ENCODE measurements at places on chromosomes 5 and 9.

DNA sequence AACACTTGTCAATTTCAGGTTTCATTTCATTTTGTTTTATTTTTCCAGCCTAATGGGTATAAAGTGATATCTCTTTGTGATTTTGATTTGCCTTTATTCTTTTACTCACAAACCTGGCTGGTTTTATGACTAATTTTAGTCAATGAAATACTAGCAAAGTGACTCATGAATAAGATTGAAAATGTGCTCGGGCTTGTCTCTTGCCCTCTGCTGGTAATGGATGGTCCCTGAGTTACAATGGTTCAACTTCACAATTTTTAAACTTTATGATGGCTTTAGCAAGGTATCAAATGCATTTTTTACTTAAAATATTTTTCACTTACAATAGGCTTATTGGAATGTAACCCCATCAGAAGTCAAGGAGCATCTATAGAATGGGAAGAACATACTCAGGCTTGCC lies 431.4 kb upstream of the CCNG1 start:
- DNase-seq, result no peak

- DNase-seq, result no peak
These were observed 92.8 kb upstream of the SLC44A1 start for GRCh38 chr9:105151686-105151995.

- no peak for DNase-seq
These were observed 5.5 kb upstream of the GALNT12 start for GRCh38 chr9:98801969-98802371.

GRCh38 chr9:135587658-135588057 lies 26.1 kb downstream of the PAEP start:
- DNase-seq, result no peak

DNA sequence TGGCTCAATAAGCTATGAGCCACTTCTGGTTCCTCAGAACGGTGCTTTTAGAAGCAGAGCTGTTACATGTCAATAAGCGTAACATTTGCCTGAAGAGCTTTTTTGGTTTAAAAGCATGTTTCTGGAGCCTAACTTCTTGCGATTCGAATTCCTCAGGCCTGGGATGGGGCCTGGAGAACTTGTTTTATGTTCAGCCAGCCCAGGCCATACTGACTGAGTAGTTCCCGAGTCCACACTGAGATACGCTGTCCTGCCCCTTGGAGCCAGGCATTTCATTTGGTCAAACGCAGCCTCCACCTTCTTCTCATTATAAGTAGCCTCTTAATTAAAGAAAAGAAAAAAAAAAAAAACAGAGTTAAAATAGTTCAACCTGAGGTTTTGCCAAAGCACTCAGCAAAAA lies 260.6 kb upstream of the ANKRD55 start:
- DNase-seq, result no peak

- DNase-seq, result no peak
These were observed 25.2 kb upstream of the CEMIP2 start for GRCh38 chr9:71793386-71794105.

- no peak for DNase-seq
These were observed 185.7 kb downstream of the ESM1 start for GRCh38 chr5:54799645-54800044.

GRCh38 chr9:127253446-127253845 lies 11.1 kb upstream of the GARNL3 start:
- no peak for DNase-seq

DNA sequence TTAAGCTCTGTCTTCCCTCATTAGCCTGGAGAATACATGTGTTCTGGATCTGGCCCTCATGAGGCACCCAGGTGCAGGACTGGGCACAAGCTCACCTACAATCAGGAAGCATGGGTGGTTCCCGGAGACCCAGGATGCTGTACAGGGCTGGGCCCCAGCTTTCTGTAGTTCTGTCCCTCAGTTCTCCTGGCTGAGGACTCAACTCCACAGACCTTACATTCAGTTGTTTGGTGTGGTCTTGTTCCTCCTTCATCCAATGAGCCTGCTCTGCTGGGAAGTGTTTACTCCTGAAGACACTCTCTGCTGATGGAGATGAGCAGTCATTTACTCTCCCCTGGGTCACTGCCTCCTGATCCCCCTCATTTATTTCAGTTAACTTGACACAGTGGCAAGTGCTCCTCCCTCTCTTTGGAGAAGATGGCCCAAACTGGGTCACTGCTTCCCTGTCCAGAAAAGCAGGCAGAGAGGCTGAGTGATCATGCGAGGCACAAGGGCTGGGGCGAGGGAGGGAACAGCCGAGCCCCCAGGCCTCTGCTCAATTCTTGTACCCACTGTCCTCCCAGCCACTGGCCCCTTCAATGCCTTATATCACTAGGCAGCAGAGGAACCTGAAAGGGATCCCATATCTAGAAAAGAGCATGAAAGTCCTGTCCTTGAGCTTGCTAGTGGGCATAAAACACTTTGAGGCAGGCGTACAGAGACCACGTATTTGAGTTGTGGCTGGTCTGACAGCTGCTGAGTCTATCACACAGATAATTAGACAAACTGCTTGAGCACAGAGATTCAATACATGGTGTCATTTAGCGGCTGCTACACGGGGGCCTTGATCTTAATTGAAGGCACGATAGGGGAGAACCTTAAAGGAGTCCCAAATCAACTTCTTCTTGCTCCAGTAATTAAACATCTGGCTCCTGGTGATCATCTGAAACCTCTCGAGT lies 221.7 kb downstream of the FSTL4 start:
- DNase-seq, result no peak

DNA sequence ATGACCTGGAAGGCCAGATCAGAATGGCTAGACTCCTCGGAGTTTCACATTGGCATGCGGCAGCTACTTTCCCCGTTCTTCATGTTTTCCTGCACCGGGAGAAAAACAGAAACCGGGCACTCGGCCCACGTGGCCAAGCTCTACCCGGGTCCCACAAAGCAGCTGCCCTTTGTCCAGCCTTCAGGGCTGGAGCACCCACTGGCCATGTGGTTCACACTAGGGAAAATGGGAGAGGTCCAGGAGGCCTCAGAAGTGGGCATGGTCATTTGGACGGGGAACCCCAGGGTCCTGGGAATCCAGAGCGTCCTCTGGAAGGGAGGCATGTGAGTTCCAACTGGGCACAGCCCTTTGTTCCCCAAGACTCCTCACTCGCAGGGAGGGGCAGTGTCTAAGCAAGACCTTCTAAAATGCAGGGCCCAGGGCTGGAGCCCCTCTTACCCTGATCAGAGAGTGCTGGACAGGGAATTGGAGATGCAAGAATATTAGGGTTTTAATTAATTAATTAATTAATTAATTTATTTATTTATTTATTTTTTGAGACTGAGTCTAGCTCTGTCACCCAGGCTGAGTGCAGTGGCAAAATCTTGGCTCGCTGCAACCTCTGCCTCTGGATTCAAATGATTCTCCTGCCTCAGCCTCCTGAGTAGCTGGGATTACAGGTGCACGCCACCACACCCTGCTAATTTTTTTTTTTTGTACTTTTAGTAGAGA lies 97.2 kb upstream of the CPEB4 start:
- DNase-seq, result no peak

DNA sequence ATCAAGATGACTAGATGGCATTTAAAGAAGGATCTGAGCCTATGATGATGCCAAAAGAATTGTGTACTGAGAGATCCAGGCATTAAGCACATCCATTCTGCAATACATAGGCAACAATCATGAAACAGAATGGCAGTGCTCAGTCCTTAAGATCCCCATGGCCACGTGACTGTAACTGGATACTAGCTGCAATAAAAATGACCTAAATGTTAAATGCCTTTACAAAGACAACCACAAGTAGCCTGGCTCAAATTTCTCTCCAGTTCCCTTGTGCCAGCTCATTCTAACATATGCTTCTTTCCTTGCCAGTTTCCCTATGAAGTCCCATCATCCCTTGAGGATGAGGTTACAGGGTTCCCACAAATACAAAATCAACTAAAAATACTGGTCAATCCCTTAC lies 148.3 kb upstream of the GHR start:
- DNase-seq, result no peak

DNA sequence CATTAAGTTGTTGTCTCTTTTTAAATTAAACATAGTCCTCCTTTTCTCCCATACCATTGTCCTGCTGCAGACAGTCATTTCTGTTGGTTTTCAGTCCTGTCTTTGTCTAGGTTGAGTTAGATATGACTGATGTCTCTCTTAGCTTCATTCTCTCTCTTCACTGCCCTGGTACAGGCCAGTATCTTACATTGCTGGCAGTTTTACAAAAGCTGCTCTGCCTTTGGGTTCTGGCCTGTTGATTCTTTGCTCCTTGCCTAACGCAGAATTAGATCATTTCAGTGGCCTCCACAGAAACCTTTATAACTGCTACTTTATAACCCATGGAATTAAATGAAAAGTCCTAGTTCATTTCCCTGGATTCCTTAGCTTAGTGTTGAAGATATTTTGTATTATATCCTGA lies 33.7 kb downstream of the GPR21 start:
- DNase-seq, result no peak

DNA sequence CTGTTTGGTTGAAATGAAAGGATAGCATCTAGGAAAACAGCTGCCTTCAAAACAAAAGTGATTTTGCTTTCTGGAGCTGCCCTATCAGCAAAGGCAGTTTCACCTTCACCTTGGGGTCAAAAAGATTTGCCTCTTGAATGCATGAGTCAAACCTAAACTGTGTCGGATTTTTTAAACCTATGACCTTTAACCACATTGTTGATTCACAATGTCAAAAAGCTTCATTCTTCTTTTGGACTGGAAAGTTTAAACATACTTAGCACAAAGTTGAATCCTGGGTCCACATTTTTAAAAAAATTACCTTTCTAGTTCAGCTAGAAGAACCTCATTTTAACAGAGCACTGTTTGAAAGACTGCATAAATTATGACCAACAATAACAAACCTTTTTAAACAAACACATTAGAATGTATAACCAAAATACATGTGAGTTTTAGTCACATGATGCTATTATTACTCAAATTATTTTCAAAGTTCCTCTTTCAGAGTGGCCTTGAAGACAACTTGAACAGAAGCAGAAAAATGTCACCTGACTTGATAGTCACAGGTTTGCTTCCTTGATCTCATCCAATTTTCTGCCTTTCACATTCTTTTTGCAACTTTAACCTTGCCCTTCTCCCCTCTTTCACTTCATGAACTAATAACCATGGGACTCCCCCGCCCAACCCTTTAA lies 109.7 kb upstream of the LHFPL2 start:
- DNase-seq, result no peak

GRCh38 chr9:123011878-123012528 lies 21.5 kb upstream of the GPR21 start:
- DNase-seq, result no peak

DNA sequence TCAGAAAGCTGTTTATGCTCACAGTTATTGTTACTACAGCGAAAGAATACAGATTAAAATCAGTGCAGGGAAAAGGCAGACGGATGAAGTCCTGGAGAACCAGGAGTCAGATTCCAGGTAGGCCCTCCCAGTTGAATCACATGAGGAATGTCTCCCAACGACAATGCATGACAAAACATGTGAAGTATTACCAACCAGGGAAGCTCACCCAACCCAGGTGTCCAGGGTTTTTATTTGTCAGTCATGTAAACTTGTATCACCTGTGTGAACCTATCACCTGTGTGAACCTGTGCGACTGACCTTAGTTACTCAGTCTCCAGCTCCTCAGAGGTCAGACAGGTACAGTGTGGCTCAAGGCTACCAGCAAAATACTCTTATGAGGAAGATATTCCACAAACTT lies 63.9 kb downstream of the KIAA1958 start:
- no peak for DNase-seq

GRCh38 chr9:134766587-134766986 lies 114.0 kb upstream of the FCN2 start:
- DNase-seq, result no peak

GRCh38 chr5:9222054-9222976 lies 323.6 kb downstream of the SEMA5A start:
- no peak for DNase-seq

DNA sequence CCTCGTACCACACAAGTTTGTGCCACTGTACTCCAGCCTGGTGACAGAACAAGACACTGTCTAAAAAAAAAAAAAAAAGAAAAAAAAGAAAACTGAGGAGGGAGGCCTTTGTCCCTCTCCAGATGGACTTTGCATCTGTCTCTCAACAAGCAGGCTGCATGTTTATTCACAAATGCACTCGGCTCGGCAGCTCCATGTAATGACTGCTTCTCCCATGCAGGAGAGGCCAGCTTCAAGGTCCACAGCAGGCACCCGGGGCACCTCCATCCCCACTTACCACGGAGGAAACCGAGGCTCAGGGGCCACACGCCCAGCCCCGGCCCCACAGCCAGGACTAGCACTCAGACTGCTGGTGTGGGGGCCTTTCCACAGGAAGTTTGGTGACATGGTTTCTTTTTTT lies 13.1 kb upstream of the NCS1 start:
- DNase-seq, result no peak

DNA sequence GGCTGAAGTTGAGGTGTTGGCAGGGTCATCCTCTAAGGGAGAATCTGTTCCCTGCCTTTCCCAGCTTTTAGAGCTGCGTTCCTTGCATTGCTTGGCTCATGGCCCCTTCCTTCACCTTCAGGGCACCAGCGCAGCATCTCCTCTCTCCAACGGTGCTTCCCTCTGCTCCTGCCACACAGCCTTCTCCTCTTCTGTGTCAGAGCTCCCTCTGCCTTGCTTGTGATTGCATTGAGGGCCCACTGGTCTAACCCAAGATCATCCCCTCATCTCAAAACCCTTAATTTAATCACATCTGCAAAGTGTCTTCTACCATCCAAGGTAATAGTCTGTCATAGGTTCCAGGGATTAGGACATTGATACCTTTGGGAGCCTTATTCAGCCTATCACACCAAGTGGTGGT lies 205.7 kb upstream of the TBCA start:
- no peak for DNase-seq

DNA sequence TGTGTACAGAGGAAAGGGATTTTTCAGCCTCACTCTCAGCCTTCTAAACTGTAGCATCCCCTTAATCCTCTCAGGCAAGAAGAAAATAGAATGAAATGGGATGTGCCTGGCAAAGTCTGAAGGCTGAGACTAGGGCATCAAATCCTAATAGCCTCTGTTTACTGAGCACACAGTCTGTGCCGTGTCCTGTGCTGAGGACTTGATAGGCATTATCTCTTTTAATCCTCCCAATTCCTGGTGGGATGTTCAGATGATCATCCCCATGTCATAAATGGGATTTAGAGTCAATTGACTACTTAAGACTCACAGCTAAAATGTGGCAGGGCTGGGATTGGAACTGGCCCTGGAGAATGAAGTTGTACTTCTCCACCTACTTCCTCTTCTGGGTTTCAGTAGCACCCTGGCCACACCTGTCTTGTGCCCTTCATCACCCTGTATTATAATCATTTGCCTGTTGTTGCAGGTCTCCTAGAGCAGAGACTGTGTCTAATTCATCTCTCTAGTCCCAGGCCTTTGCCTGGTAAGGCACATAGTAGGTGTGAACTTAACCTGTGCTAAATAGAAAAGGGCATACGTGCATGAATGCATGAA lies 81.0 kb downstream of the WWC1 start:
- no peak for DNase-seq

GRCh38 chr9:33885948-33886347 lies 69.0 kb downstream of the UBE2R2 start:
- no peak for DNase-seq

DNA sequence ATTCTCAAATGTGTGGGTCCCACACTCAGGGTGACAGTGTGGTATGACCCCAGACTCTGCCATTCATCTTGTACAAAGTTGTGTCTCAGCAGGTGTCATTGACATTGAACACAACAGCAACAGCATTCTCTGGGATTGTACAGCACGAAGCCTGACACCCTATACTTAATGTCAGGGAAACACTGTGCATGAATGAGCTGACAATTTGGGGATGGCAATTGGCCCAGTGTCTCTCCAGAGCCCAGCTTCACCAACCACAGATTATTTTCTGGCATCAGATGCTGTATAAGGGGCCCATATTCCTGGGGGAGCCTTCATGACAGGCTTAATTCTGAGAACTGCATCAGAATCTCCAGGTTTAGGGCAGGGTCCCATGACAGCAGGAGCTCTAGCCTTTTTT lies 143.2 kb downstream of the GCNT1 start:
- DNase-seq, result no peak

- DNase-seq, result no peak
These were observed 52.6 kb downstream of the PLAC8L1 start for GRCh38 chr5:146052780-146053179.

Measured in SK-N-DZ (cell line).